ENCODE measurements at places on chromosomes 5 and 9.

GRCh38 chr5:134582941-134583340 is 49.7 kb downstream of the SAR1B start:
- no peak for DNase-seq

DNA sequence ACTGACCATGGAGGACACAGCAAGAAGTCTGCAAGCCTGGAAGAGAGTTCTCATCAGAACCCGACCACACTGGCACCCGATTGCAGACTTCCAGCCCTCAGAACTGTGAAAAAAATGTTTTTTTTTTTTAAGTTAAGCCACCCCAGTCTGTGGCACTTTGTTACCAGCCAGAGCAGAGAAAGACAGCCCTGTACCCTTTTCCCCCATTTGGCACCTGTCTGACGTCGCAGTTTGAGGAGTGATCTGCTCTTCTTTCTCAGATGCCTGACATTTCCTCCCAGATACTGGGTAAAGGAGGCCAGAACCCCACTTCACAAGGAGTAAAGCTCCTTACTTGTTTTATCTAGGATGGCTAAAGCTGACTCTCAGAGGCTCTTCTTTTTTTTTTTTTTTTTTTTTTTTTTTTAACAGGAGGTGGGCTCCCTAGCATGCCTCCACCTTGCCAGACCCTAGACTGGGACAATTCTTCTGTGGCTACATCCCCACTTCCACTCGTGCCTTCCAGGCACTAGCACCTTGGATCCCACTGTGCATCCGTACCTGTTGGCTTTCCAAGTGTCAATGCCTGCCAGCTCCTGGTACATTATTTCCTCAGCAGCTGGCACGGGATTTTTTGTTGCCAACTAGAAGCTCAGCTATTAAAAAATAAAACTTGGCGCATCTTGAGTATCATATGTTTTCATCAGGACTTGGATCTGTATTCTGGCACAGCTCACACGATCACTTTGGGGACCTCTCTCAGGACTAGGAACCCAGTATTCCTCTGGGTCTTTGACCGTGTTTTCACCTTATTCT is 14.4 kb downstream of the CAMK4 start:
- no peak for DNase-seq

GRCh38 chr5:114118511-114118910 is 243.4 kb upstream of the KCNN2 start:
- no peak for DNase-seq

DNA sequence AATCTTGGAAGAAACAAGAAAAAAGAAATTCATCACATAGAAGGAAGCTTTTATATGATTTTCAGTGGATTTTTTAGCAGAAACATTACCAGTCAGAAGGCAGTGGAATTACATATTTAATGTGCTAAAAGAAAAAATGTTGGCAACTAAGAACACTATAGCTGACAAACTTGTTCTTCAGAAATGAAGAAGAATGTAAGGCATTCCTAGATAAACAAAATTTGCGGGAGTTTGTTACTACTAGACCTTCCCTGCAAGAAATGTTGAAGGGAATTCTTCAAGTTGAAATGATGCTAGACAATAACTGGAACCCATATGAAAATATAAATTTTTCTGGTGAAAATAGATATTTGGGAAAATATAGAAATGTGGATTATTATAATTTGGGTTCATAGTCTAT is 718.3 kb upstream of the GRAMD2B start:
- DNase-seq = no peak

DNA sequence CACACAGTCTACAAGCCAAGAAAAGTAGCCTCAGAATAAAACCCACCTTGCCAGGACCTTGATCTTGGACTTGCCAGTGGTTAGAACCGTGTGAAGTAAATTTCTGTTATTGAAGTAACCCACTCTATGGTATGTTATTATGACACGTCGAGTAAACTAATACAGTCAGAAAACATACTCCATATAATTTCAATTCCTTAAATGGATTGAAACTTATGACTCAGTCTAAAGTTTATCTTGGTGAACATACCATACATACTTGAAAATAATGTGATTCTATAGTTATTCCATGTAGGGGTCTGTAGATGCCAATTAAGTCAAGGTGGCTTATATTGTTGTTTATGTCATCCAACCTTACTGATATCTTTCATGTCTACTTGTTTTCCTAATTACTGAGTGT is 950.7 kb downstream of the TLE4 start:
- DNase-seq = no peak

DNA sequence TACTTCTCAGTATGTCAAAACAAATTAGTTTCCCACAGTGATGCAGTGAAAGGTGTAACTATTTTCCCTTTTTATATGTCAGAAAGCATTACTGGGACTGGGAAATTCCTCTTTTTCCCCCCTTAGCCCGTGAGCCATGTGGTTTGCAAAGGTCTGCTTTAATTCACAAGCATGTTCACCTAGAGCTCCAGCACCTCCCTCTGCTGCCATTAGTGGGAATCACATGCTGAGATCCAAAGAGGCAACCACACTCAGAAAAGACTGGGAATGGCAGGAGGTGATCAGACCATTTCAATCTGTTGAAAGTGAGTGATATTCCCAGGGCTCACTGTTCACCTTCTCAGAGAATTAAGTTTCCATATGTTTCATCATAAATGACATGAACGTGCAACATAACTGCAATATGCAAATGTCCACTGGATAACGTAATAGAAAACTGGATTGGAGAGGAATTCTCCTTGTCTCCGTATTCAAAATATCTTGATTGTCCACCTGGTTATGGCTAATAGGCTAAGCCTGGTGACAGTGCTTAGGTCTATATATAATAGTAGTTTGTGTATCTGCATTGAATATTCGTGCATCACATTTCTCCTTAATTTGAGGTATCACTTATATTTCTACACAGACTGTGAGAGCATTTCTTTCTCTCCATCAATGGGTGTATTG is 703.5 kb upstream of the WWC1 start:
- DNase-seq = no peak

DNA sequence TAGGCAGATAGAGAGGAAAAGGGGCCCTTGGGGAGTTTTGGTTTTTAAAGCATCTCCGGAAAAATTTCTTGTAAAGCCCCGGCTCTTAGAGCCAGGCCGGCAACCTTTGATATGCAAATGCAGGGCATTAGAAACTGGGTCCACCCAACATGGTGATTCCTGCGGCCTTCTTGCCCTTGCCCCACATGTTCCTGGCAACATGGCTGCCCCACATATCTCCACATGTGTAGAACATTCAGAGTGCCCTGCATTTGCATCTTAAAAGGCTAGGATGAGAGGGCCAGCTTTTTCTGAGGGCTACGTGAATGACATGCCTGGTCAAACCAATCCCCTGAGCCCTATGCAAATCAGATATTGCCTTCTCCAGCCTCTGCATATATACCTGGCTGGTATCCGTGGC is 5.0 kb upstream of the SNAPC3 start:
- no peak for DNase-seq

GRCh38 chr5:113040672-113041260 is 64.2 kb downstream of the DCP2 start:
- no peak for DNase-seq

GRCh38 chr9:134425401-134425800 is 99.1 kb downstream of the RXRA start:
- DNase-seq = no peak

- no peak for DNase-seq
These were observed 19.9 kb downstream of the GPX3 start for GRCh38 chr5:151040211-151040747.

DNA sequence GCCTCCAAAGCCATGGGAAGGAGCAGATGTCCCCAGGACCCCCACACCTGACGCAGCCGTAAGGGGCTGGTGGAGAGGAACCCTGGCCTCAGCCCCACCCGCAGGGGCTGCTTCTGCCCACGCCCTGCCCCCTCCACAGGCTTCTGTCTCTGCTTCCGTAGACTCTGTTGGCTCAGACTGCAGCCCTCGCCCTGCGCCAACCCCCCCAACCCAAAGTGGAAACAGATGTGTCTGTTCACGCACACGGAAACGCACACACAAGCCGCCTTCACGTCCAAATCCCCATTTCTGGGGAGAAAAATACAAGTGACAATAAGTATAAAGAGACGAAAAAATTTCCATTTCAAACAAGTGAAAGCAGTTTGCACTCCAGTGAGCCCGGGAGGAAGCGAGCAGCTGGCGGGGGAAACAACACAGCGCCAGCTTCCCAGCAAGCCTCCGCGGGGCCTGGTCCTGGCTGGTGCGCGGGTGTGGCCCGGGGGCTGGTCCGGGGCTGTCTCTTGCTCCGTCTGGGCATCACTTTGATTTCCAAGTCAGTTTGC is 32.6 kb upstream of the RXRA start:
- DNase-seq = no peak

GRCh38 chr9:131661568-131662288 is 78.1 kb downstream of the RAPGEF1 start:
- no peak for DNase-seq

DNA sequence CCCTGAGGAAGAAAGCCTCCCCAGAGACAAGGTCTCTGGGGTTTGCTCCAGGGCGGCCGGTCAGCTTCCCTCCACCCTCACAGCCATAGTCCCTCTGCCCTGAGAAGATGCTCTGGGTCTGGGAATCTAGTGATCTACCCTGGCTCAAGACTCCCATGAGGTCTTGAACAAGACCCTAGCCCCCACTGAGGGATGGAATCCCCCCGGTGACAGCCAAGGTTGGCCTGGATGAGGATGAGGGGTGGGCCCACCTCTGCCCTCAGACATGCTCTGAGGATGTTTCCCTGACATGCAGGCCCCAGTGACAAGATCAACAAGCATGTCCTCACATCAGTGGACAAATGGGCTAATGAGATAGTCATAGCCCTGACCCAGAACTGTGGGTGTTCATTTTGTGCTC is 138.6 kb downstream of the C5orf15 start:
- DNase-seq = no peak

DNA sequence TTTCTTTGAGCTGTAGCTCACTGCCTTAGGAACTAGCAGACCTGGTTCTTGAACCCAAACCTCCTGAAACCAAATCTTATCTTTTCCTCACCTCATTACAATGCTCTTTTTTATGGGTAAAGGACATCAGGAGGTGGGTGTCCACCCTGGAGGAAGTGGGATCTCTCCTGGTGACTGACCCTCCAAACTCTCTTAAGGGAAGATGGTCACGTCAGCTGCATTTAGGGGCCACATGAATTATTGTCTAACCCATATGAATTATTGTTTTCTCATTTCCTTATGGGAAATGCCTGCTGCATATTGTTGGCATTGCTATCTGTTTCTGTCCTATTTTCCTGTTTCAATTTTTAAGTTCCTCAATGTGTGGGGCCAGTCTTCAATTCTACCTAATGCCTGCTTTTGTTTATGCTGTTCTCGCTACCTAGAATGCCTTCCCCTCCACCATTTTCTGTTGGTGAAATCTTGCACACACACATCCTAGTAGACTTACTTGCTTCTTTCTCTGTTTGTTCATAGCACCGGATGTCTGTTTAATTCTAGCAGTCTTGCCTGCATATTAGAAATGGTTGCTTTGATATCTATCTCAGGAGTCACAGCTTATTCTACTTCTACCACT is 22.0 kb upstream of the SPINK1 start:
- no peak for DNase-seq

Data from stimulated activated CD8-positive, alpha-beta memory T cell treated with anti-CD3 and anti-CD28 coated beads, Interleukin-4, amount 100 ng/mL, for 1 hour (primary cell).